ENCODE measurements at places on chromosomes 2 and 18.

GRCh38 chr2:204574486-204574885 lies 29.2 kb downstream of the PARD3B start:
- DNase-seq, result no peak

DNA sequence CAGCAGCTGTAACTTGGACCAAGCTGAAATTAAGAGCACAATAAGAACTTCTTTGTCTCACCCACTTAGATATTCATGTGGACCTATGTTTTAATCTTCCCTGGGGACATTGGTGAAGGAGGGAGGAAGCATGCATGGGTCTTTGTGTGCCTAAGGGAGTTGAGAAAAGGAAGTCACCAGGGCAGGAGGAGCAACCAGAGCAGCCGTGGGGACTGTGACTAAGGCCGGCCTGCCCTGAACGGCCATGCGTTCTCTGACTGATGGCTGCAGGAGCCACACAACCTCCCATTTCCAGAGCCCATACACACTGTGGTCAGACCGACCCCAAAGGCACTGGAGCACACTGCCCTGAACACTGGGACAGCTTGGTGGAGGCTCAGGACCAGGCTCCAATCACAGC lies 43.7 kb upstream of the SLC35G4 start:
- no peak for DNase-seq

GRCh38 chr2:157875641-157876065 lies 477 bp downstream of the ACVR1 start:
- no peak for DNase-seq

DNA sequence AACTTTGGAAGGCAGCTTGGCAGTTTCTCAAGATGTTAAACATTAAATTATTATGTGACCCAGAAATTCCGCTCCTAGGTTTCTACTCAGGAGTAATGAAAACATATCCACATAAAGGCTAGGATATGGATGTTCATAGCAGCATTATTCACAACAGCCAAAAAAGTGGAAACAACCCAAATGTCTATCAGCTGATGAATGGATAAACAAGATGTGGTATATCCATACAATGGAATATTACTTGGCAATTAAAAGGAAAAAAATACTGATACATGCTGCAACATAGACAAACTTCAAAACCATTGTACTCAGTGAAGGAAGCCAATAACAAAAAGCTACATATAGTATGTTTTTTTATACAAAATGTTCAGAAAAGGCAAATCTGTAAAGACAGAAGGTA lies 12.4 kb upstream of the FAM228A start:
- no peak for DNase-seq

DNA sequence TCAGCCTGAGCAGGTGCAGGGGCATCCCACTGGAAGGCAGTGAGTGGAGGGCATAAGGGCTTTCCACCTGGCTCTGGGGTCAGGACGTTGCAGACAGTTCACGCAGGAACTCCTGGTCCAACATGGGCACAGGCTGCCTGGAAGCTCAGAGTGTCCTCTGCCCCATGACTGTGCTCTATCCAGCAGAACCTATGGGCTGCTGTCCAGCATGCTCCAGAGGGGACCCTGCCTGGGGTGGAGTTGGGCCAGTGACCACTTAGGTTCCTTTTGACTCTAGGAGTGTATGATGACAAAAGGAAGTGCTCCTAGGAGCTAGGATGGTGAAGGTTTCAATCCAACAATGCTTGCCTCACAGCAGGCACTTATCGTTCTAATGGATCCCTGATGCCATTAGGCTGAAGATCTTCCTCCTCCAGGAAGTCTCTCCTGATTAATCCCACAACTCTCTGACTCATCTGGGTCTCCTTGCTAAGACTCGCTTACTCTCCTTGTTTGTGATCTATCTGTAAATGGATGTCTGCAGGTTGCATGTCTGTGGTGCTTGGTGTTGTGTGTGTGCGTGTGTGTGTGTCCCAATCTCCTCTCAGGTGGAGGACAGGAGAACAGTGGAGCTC lies 224.0 kb downstream of the CELF4 start:
- DNase-seq, result no peak

GRCh38 chr2:112075490-112076260 lies 20.6 kb downstream of the TMEM87B start:
- DNase-seq, result no peak

- no peak for DNase-seq
Observed at GRCh38 chr18:62935994-62936393, 220.7 kb downstream of the PHLPP1 start.

DNA sequence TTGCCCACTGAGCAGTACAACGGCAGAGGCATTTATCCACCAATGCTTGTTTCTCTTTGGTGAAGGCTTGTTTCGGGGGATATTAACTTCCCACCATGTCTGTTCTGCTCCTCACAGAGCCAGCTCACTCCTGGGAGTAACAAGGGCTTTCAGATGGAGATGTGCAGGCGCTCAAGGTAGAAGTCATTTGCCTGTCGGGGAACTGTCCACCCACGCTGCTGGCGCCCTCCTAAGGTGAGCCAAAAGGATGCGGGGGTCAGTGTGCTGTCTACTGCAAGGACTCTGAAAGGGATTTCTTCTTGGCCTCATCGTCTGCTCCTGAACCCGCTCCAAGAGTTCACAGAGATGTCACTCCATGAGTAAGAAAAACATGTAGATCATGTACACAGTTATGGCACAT lies 57.0 kb upstream of the CYRIA start:
- no peak for DNase-seq

- no peak for DNase-seq
Observed at GRCh38 chr2:205193125-205193835, 489.0 kb upstream of the NRP2 start.

DNA sequence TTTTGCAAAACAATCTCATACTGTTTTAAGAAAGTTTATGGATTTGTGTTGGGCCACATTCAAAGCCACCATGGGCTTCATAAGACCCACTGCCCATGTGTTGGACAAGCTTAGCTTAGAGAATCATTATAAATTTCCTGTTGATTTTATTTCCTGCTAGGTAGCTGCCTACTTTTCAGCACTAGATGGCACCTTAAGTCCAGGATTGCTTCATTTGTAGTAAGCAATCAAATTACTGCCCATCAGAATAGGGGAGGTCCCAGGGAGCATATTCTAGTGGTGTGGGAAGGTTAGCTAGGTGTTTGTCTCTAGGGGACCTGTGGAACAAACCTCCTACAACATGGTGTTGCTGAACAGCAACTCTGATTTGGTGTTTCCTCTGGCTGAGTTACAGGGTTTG lies 11.0 kb upstream of the DCDC2C start:
- DNase-seq, result no peak

GRCh38 chr2:216927163-216927562 lies 67.3 kb upstream of the TNP1 start:
- no peak for DNase-seq

DNA sequence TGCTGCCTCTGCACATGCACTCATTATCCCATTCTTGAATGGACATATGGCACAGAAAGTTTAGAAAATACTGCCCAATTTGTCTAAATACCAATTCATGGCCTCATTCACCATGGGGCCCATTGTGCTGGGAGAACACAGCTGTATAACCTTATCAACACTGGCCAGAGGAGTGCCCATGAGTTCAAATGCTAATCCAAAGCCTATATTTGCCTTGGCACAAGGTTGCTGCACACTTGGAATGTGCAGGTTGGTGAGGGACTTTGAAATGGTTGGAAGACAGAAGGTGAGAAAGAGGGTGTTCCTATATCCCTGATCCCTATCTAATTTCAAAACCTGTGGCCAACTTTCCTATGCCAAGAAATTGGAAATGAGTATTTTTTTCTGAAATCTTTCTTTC lies 693.9 kb upstream of the ID2 start:
- DNase-seq, result no peak

DNA sequence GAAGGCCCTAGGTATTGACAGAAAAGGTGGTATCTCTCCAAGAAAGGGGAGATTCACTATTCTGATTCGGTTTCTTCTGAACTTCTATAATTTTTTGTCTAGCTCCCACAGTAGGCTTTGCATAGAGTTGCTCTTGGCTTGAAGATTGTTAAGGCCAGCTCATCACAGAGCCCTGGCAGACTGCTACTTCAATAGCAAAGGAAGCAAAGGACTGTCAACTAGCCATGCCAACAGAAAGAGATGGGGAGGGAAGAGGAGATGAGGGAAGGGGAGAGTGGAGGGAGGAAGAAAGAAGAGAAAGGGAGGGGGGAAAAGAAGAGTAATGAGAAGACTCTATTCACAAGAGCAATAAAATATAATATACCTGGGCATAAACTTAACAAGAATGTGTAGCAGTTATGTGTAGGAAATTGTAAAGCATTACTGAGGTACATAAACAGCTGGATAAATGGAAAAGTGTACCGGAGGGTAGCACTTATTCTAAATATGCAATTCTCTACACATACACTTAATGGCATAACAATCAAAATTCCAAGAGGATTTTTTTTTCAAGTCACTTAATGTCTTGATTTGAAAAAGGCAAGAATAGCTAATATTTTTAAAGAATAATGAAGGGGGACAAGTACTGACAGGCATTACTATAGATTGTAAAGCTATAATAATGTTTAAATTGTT lies 102.5 kb downstream of the LOXHD1 start:
- no peak for DNase-seq

DNA sequence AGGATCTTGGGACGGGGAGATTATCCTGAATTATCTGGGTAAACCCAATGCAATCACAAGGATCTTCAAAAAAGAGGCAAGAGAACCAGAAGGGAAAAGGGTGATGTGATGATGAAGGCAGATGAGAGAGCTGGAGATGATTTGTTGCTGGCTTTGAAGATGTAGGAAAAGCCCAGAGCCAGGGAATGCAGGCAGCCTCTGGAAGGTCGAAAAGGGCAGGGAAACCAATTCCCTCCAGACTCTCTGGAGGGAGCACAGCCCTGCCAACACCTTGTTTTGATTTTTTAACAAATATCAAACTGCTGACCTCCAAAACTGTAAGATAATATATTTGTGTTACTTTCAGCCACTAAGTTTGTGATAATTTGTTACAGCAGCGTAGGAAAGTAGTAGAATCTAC lies 48.9 kb upstream of the IL1R2 start:
- no peak for DNase-seq

DNA sequence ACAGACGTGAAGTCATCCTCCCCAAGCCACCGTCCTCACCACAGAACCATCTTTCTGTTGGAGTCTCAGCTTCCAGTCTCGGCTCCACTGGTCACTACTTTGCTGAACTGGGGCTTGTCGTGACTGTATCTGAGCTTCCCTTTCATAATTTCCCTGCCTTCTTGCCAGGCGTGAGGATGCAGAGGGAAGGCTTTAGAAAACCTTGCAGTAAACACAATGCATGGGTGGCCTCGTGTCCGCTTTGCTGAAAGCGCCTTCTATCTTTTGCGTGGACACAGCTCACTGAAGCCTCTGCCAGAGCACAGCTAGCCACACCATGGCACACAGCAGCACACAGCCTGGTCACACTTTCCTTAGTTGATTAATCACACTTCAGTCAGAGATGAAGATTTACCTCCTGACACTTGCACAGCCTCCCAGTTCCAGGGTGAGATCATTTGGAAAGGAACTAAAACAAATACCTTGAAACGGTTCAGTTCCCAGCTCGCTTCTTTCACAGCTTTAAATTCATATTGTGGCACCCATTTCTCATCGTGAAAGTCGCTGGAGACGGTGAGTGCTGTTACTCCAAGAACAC lies 2.8 kb upstream of the GPR45 start:
- DNase-seq, result no peak

- no peak for DNase-seq
Observed at GRCh38 chr2:83953697-83954096, 505.4 kb downstream of the SUCLG1 start.

DNA sequence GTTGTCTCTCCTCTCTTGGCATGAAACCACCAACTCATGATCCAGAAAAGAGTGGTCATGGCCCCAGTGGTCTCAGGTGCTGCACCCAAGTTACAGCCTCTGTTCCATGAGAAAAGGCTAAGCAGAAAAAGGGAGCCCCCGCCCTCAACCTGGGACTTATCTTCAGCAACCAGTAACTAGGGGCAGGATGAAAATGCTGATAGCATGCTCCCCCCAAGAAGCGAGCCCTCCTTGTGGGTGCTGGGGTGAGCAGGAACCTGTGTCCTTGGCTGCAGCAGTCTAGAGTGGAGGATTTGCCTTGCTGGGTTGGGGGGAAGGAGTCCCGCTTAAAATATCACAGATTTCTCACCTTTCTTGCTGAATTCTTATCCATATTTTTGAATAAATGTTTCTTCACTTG lies 490.0 kb downstream of the SUCLG1 start:
- no peak for DNase-seq

- no peak for DNase-seq
Observed at GRCh38 chr18:37385846-37386778, 179.5 kb downstream of the CELF4 start.

- no peak for DNase-seq
Observed at GRCh38 chr2:62999905-63000304, 50.7 kb upstream of the OTX1 start.

- no peak for DNase-seq
Observed at GRCh38 chr2:137173463-137173862, 408.1 kb downstream of the THSD7B start.

- no peak for DNase-seq
Observed at GRCh38 chr2:103002954-103003353, 241.1 kb downstream of the TMEM182 start.

- no peak for DNase-seq
Observed at GRCh38 chr2:141513853-141514252, 617.0 kb downstream of the LRP1B start.

DNA sequence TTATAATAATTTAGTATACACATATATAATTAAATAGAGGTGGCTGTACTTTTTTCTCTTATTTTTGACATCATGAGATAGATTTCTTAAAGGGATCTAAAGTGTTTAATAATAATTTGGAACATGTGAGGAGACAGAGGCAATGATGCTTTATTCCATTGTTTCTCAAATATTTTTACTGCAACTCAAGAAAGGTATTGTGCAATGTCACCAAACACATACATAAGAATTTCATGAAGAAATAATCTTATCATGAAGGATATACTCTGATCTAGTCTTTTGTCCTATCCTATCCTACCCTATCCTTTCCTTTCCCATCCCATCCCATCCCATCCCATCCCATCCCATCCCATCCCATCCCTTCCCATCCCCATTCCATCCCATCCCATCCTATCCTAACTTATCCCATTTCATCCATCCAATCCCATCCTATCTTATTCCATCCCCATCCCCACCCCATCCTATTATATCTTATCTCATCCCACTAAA lies 232.1 kb upstream of the SMIM21 start:
- no peak for DNase-seq

DNA sequence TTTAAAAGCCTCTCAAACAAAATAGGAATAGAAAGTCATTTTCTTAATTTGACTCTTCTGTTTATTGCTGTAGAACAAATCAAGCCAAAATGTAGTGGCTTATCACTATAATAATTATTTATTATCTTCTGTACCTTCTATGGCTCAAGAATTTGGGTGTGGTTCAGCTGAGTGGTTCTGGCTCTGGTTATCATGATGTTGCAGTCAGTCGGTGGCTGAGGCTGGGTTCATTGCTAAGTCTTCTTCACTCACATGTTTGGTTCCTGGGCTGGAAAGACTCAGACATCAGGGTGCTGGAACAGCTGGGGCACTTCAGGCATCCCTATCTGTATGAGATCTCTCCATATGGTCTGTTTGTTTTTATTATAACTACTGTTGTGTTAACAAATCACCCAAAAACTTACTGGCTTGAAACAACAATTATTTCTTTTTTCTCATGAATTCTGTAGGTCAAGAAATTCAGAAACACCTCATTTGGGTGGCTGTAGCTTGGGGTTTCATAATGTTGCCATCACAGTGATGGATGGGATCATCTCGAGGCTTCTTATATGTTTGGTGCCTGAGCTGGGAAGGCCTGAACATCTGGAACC lies 242.6 kb upstream of the FBXO11 start:
- DNase-seq, result no peak

- DNase-seq, result no peak
Observed at GRCh38 chr2:235634435-235635158, 140.8 kb downstream of the AGAP1 start.
